Activated naive CD4-positive, alpha-beta T cell treated with Interleukin-2 at 50 U/mL for 16 hours (primary cell): ENCODE measurements at places on chromosomes 7 and 10.

DNA sequence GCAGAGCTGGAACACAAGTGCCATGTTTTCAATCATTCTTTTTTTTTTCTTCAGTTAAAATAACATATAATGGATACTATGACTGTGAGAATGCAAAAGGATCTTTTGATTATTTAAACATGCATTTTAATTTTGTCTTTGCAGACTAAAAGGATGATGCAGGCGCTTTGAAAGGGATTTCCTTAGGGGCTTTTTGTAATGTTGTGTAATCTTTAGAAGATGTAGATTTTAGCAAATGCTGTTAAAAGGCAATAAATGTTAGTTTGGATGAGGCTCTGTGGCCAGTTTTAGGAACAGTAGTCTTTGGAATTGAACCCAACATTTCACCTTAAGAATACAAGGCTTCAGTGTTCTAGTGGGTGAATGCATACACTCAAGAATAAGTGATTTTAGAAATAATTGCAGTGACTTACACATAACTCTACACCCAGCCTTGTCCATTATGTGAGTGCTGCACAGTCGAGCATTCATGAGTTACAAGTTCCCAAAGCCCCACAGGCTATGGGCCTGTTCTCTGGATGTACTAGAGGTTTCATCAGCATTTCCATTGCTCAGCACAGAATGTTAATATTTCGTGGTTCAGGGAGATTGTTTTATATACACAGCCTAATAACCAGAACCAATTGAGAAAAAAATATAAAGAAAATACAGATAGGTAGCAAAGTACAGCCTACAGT is 11.6 kb downstream of the PAPSS2 start:
- DNase-seq, result no peak

GRCh38 chr10:35612385-35613106 is 7.4 kb downstream of the GJD4 start:
- no peak for DNase-seq

GRCh38 chr7:81185072-81185471 is 266.2 kb upstream of the SEMA3C start:
- DNase-seq, result no peak

- no peak for DNase-seq
These were observed 95.7 kb upstream of the EEPD1 start for GRCh38 chr7:36057323-36057722.

DNA sequence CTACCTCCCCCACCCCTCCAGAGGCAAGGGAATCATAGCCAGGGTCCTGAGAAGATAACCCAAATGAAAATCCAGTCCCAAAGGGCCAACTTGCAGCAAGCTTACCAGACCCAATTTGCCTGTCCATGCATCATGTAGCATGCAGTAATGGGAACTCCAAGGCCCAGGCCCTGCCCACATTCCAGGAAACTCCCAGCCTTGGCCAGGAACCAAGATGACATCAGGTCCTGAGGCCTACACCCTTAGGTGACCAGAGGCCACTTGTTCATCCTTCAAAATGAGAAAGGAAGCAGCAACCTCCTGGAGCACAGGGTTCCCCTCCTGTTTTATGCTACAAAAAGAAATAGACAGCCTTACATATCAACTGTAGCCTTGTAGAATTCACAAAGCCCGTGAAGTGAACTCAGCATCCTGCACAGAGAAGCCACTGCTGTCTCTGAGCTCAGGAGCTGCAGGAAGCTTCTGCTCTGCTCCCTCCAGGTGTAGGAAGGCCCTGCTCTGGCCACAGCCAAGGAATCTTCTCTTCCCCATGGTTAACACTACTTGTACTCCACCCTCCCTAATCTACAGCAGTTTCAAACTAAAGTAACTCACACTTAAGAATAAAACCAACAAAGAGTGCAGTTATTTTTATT is 30.3 kb upstream of the GRB10 start:
- no peak for DNase-seq
